Liver (tissue), 10 donors: ENCODE measurements at places on chromosomes 1 and 21. TPM values are rescaled to one million over a fixed set of nuclear protein-coding genes. Genes with fewer than 3 reads are reported as not detected.

JAK1 gene
- 43.3 TPM for total RNA-seq

MCOLN3 gene
- 0.42 TPM for total RNA-seq

TAS1R1 gene
- not detected for total RNA-seq

F5 gene
- total RNA-seq, result 155 TPM

CHRM3 gene
- 2.3 TPM for total RNA-seq

SYT14 gene
- total RNA-seq, result not detected

GRCh38 chr1:192969091-192969490 lies 90.1 kb downstream of the UCHL5 start:
- no peak overlapping the region for H3K4me3 ChIP-seq
- no peak for DNase-seq
- H3K27me3 ChIP-seq, result no peaks in the 10 kb centered on the region
- no peaks in the 10 kb centered on the region for H3K36me3 ChIP-seq
- H3K27ac ChIP-seq, result no peak overlapping the region
- H3K4me1 ChIP-seq, result no peaks in the 10 kb centered on the region

DNA sequence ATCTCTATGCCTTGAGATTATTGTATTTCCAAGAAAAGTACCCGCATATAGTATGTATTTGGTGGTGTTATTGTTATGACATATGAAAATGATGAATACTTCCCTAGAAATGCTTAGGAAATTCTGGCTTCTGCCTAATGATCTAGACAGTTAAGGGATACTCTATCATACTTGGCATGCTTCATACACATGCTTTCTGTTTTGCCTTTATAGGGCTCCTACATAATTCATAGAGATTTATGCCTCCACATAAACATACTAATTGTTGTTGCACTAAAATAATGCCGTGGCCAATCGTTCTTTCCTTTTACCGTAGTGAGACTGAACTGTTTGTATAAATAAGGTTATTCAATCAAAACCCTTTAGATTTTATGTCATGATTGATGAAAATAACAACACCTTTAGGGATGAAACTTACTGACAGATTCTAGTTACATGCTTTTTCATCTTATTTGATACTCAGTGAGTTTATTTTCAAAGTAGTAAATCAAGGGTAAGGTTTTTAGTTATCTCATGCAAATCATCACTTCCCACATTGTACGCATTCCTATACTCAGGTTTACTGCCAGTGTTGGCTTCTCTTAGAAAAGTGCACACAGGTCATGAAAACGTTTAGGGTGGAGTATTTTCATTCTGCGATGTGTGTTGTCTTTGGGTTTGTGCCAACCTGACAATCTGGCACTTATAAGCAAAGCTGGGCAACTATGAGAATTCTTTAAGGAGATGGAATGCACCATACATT lies 40.5 kb upstream of the SCYL3 start:
- DNase-seq, result no peak
- H3K4me3 ChIP-seq, result no peak overlapping the region
- no peak overlapping the region for H3K27ac ChIP-seq
- H3K27me3 ChIP-seq, result no peaks in the 10 kb centered on the region
- no peaks in the 10 kb centered on the region for H3K36me3 ChIP-seq
- H3K4me1 ChIP-seq, result no peaks in the 10 kb centered on the region

DNA sequence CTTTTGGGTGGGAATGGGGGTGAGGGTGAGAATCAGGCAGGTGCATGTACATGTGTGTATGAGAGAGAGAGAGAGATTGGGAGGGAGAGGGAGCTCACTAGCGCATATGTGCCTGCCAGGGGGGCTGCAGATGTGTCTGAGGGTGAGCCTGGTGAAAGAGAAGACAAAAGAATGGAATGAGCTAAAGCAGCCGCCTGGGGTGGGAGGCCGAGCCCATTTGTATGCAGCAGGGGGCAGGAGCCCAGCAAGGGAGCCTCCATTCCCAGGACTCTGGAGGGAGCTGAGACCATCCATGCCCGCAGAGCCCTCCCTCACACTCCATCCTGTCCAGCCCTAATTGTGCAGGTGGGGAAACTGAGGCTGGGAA lies 95.0 kb downstream of the EPHB2 start:
- no peak for DNase-seq
- no peaks in the 10 kb centered on the region for H3K27me3 ChIP-seq
- H3K27ac ChIP-seq, result no peak overlapping the region
- no peaks in the 10 kb centered on the region for H3K36me3 ChIP-seq
- no peaks in the 10 kb centered on the region for H3K4me1 ChIP-seq

- H3K27me3 ChIP-seq, result no peaks in the 10 kb centered on the region
- no peak overlapping the region for H3K27ac ChIP-seq
- H3K36me3 ChIP-seq, result no peaks in the 10 kb centered on the region
- peak; percentile 55 for DNase-seq
Measured at GRCh38 chr1:183227422-183228346, 41.6 kb downstream of the LAMC2 start.

DNA sequence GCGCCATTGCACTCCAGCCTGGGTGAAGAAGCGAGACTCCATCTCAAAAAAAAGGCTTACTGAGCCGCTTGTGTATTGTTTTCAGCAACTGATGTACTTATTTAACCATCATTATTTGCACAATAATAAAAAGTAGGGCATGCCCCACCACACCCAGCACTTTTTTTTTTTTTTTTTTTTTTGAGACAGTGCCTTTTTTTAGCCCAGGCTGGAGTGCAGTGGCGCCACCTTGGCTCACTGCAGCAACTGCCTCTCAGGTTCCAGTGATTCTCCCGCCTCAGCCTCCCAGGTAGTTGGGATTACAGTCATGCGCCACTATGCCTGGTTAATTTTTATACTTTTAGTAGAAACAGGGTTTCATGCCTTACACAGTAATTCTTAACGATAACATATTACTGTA lies 12.2 kb upstream of the TRNAU1AP start:
- H3K4me3 ChIP-seq, result no peak overlapping the region
- no peak for DNase-seq
- H3K27me3 ChIP-seq, result no peaks in the 10 kb centered on the region
- peaks cover 18% of the 10 kb centered on the region for H3K36me3 ChIP-seq
- H3K27ac ChIP-seq, result no peak overlapping the region
